ENCODE measurements at places on chromosomes 12 and 14. TPM values are rescaled to one million over a fixed set of nuclear protein-coding genes. Genes with fewer than 3 reads are reported as not detected.

Gene RD3L
- not detected for total RNA-seq

Gene ARHGAP9
- 0.33 TPM for total RNA-seq

Gene SELPLG
- 2.7 TPM for total RNA-seq

Gene PDE3A
- total RNA-seq, result 108 TPM

Gene RCOR1
- total RNA-seq, result 16.7 TPM

Gene PPM1H
- 2.9 TPM for total RNA-seq

Gene IL22
- not detected for total RNA-seq

Gene RPS26
- 30.0 TPM for total RNA-seq

Gene TMPRSS12
- not detected for total RNA-seq

Gene SLC17A8
- total RNA-seq, result not detected

Gene INHBC
- total RNA-seq, result not detected

Gene LRRC43
- 1.2 TPM for total RNA-seq

Gene PRB2
- total RNA-seq, result not detected

Gene GLS2
- total RNA-seq, result 0.13 TPM

Gene RARG
- total RNA-seq, result 47.0 TPM

Gene HNF1A
- total RNA-seq, result not detected

Gene SFSWAP
- total RNA-seq, result 21.4 TPM

Gene A2M
- 4.2 TPM for total RNA-seq

Gene DBX2
- total RNA-seq, result not detected

Gene ANKS1B
- total RNA-seq, result 1.9 TPM

Gene MYH7
- not detected for total RNA-seq

Gene TMEM119
- total RNA-seq, result 3.9 TPM

Gene BDKRB1
- 1.3 TPM for total RNA-seq

Gene FAIM2
- total RNA-seq, result 3.7 TPM

Gene LRRC9
- total RNA-seq, result not detected

Gene SLC7A7
- 3.4 TPM for total RNA-seq

Gene TSPAN19
- total RNA-seq, result not detected

Gene DNAH10
- total RNA-seq, result 0.46 TPM

Gene BRF1
- 41.4 TPM for total RNA-seq

Gene GTF2H3
- total RNA-seq, result 29.8 TPM

Gene NAV3
- total RNA-seq, result 94.9 TPM

Gene MSRB3
- 91.8 TPM for total RNA-seq

Gene E2F7
- total RNA-seq, result 16.7 TPM

Gene KRT72
- not detected for total RNA-seq

Gene LALBA
- total RNA-seq, result not detected

Gene KRT74
- not detected for total RNA-seq

Gene MIA2
- total RNA-seq, result 12.0 TPM

Gene GLT8D2
- 41.9 TPM for total RNA-seq

Gene FGF6
- not detected for total RNA-seq

Gene OVCH1
- total RNA-seq, result 0.07 TPM

Gene EIF2S3B
- total RNA-seq, result 14.8 TPM

Measured in smooth muscle cell of the pulmonary artery (primary cell).